Liver (tissue), 10 donors: ENCODE measurements at places on chromosomes 1 and 21. TPM values are rescaled to one million over a fixed set of nuclear protein-coding genes. Genes with fewer than 3 reads are reported as not detected.

- DNase-seq = peak; percentile 44
These were observed 7.7 kb upstream of the TCP10L start for GRCh38 chr21:32592929-32593502.

DNA sequence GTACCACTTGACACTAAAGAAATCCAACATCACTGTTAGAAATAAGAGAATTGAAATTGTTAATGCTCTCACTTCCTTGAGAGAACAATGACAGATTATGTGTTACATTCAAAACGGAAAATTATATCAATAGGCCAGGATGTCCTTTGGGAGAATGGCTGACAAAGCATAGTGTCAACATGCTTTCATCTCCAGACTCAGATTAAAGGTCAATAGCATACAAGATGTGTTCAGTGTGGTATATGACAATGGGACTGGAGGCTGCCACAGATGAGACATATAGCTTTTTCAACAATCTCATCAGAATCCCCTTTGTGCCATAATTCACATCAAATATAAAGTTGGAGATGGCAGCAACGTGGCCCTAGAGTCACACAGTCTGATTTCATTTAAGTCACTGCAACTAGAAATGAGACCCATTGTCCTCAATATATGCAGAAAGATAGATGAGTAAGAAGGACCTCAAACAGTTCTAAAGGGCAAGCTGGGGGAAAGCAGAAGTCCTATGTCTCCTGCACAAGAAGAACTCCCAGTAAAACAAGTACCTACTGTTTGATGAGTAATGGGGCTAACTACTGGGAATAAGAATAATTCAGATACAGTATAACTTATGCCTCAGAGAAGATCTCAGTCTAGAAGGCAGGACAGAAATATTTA lies 327.9 kb downstream of the TTLL7 start:
- DNase-seq = no peak

DNA sequence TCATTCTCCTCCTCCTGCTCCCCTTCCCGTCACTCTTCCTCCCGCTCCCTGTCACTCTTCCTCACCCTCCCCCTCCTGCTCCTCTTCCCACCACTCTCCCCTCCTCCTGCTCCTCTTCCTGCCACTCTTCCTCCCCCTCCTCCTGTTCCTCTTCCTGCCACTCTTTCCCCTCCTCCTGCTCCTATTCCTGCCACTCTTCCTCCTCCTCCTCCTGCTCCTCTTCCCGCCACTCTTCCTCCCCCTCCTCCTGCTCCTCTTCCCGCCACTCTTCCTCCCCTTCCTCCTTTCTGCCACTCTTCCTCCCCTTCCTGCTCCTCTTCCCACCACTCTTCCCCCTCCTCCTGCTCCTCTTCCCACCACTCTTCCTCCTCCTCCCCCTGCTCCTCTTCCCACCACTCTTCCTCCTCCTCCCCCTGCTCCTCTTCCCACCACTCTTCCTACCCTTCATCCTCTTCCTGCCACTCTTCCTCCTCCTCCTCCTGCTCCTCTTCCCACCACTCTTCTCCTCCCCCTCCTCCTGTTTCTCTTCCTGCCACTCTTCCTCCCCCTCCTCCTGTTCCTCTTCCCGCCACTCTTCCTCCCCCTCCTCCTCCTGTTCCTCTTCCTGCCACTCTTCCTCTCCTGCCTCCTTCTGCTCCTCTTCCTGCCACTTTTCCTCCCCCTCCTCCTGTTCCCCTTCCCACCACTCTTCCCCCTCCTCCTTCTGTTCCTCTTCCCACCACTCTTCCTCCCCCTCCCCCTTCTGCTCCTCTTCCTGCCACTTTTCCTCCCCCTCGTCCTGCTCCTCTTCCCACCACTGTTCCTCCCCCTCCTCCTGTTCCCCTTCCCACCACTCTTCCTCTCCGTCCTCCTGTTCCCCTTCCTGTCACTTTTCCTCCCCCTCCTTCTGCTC lies 28.7 kb upstream of the ARTN start:
- DNase-seq = no peak

- DNase-seq = peak; percentile 75
These were observed 5.8 kb downstream of the KISS1 start for GRCh38 chr1:204190212-204191211.

DNA sequence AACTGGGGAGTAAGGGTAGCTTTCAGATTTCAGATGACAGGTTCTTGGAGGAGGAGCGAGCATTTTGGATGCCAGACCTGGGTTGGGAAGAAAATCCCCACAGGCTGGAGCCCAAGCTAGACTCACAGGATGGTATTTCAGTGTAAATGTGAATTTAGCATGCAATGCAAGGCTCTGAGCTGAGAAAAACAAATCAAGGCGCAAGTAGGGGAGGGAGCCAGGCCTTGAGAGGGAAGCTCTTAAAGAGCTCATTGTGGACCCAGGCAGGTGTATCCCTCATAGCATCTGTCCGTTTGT lies 386.1 kb downstream of the MATN1 start:
- DNase-seq = no peak

The CSMD2 gene
- polyA plus RNA-seq = not detected

The COL9A2 gene
- 0.22 TPM for polyA plus RNA-seq
